ENCODE measurements at places on chromosomes 1 and 21. TPM values are rescaled to one million over a fixed set of nuclear protein-coding genes. Genes with fewer than 3 reads are reported as not detected.

COL16A1 gene
- 247 TPM for total RNA-seq

OR6N1 gene
- total RNA-seq = not detected

- DNase-seq = no peak
Measured at GRCh38 chr1:95888941-95889390, 655.0 kb downstream of the RWDD3 start.

GRCh38 chr1:20578062-20578461 lies 10.8 kb upstream of the CDA start:
- DNase-seq = no peak

WNT3A gene
- not detected for total RNA-seq

- DNase-seq = peak; percentile 83
Measured at GRCh38 chr1:156508205-156508954, 7.8 kb upstream of the MEF2D start.

GRCh38 chr21:20030390-20030789 lies 967.8 kb upstream of the NCAM2 start:
- DNase-seq = no peak

DNA sequence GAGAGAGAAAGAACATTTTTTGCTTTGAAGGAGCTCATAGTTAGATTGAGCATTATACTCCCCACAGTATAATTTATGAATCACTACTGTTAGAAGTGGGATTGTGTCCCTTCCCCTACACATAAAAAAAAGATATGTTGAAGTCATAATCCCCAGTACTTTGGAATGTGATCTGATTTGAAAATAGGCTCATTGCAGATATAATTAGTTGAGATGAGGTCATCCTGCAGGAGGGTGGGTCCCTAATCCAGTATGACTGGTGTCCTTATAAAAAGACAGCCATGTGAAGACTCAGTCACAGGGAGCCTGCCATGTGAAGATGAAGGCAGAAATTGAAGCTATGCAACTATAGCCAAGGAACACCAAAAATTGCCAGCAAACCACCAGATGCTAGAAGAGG lies 76.4 kb downstream of the TGFB2 start:
- DNase-seq = peak; percentile 25

DNA sequence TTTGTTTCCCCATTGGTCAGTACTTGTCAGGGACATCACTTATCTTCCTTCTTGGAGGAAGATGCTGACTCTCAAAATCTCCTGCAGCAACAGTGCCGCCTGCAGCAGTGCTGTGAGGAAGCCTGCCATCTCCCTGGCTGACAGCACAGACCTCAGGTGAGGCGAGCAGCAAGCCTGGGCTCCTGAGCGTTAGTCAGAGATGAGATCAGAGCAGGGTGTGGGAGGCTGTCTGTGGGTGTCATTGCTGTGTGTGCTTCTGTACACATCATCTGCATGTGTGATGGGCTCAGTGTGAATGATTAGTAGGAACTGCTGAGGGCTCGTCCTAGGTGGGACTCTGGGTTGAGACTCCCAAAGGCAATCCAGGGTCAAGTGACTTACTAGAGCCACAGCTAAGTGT lies 6.1 kb downstream of the STRIP1 start:
- peak; percentile 22 for DNase-seq

DNA sequence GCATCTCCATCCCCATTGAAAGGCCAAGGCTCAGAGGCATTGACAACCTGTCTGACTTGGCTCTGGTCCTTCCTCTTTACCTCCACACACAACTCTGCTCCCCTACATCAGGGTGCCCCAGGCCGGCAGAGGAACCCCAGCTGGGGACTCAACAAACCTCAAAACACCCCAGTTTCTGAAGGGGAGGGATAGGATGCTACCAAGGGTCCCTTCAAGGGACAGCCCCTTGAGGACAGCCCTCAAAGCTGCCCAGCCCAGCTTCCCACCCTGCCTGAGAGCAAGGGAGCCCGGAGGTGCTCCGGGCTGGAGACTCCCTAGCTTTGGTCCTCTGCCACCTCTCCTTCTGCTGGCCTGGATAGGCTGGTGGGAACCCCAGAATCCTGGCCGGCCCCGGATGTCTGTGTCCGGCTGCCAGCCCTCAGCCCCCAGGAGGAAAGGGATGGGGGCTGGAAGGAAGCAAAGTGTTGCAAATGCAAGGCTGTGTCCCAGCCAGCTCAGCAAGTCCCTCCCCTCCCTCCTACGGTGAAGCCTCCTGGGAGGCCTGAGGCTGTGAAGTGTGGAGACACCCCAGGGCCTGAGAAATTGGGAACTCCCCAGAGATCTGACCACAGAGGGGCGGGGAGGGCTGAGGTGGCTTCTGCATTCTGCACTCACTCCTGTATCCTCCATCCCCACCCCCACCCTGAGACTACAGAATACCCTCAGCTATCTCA lies 1.1 kb upstream of the MARCKSL1 start:
- DNase-seq = peak; percentile 70

DNA sequence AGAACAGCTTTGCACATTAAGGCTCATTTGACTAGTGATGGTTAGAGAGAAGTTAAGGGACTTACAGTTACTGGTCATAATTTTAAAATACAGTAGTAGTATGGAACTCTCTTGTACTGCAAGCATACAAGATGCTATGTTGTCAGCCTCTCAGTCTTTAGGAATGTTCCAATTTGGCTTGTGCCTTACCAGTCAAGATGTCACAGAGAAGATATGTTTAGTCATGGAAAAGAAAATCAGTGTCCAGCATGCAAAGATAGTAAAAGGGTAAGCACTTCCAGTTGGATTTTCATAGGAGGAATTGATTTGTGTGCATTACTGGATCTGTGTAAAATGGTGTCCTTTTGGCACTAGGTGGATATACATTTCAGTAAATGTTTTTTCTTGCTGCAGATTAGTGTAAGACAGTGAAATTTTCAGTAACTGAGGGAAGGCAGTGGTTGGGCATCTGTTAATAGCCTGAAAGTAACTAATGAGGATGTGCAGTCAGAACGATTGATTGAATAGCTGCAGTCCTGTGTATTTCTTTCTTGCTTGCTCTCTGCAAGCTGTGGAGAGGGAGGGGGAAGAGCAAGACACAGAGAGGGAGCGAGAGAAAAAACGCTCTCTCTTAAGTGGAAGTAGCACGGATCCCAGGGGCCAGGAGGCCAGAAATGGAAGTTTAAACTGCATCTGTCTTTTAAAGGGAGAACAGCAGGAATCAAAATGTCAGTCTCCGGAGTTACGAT lies 108.2 kb downstream of the CLEC20A start:
- DNase-seq = peak; percentile 76

GRCh38 chr21:14862794-14863720 lies 201.7 kb downstream of the NRIP1 start:
- DNase-seq = peak; percentile 52

GRCh38 chr21:45560106-45561021 lies 18.1 kb upstream of the SLC19A1 start:
- DNase-seq = no peak

DNA sequence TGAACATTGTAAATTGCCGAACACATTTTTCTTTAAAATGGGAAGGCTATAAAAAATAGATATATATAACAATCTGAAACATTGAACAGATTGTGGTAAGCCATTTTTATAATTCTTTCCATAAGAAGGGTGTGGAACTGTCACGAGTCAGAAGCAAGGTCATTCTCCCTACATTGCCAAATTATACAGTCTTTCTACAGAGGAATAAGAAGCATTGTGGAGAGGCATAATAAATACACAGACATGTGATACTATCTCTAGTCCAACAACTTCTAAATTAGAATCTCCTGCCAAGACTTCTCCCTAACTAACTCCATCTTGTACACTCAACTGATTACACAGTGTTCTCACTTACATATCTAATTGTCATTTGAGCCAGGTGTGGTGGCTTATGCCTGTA lies 227.9 kb downstream of the CENPF start:
- peak; percentile 32 for DNase-seq

DNA sequence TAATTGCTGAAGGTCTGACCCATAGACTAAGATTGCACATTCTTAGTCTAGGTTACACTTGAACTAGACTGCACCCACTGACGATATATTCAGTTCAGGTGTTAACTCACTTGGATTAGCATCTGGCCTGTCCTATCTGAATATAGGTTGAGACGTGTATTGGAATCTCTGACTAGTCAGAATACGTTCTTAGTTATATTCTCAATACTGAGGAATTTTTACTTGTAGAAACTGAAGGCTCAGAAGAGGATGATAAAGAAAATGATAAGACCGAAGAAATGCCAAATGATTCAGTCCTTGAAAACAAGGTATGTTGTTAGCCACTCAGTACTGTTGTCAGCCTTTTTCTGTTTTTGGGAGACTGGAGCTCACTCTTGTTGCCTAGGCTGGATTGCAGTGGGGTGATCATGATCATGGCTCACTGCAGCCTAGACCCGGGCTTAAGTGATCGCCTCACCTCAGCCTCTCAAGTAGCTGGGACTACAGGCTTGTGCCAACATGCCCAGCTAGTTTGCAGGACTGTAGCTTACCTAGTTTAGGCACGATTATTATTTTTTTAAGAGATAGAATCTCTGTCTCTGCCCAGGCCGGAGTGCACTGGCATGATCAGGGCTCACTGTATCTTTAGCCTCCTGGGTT lies 10.8 kb downstream of the CCDC17 start:
- no peak for DNase-seq

Measured in GM23248 (cell line).